Caudate nucleus (tissue), 63 donors: ENCODE measurements at places on chromosomes 6 and 20.

- DNase-seq: no peak
Measured at GRCh38 chr20:4046311-4046924, 31.1 kb upstream of the RNF24 start.

GRCh38 chr20:43821795-43822194, 92.9 kb upstream of the TOX2 start:
- no peak for DNase-seq

DNA sequence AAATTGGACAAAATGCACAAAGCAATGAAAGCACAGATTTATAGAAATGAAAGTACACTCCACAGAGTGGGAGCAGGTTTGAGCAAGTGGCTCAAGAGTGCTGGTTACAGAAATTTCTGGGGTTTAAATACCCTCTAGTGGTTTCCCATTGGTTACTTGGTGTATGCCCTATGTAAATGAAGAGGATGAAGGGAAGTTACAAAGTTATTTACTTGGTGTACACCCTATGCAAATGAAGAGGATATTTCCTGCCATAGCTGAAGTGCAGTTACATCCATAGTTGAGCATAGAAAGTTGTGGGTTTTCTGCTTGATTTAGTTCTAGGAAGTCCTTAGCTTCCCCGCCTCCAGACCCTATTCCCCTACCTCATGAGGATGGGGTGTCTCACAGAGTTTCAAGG, 22.7 kb downstream of the BCAS1 start:
- DNase-seq: no peak

GRCh38 chr20:44660581-44660980, 9.1 kb upstream of the ADA start:
- no peak for DNase-seq

DNA sequence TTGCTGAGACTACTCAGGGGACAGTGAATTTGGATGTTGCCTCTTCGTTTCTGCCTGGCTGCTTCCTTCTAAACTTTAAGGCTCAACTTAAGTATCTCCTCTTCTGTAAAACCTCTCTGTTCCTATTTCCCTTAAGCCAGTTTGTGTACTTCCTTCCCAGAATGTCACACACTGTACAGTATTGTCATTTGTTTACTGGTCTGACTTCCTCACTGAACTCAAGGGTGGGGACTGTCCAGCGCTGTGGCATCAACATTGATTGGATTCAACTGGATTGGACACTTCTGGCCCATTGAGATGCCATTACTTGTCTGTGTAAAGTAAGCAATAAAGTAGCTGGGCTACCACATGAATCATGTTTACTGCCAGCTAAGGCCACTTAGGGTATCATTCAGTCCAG, 69.7 kb downstream of the ANKS1A start:
- DNase-seq: no peak

DNA sequence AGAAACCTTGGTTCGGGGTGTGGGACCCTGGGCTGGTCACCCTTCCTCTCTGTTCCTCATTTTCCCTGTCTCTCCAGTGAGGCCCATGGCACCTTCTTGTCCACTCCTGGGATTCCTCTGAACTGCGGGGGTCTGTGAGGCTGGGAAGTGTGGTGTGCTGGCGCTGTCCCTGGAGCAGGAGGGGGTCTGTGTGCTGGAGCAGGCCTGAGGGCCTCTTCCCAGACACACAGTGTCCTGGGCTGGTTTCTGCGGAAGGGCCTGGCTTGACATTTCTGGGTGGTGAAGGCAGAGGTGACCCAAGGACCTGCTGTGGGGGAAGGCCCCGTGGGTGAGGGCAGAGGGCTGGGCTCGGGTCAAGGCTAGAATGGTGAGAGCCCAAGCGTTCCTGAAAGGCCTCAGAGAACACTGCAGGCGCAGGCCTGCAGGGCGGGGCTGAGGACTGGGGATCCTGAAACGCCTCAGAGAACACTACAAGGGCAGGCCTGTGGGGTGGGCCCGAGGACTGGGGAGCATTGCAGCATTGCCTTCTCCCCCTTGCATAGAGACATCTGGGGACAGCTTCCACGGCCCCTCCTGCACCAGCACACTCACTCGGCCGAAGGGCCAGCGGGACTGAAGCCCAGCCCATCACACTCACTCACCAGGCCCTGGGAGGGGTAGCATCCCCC, 10.6 kb upstream of the BAK1 start:
- no peak for DNase-seq
